ENCODE measurements at places on chromosomes 4 and X.

GRCh38 chr4:143668930-143669552 is 31.4 kb downstream of the FREM3 start:
- no peak for DNase-seq

- no peak for DNase-seq
These were observed 80.0 kb downstream of the AREG start for GRCh38 chr4:74524985-74525384.

- no peak for DNase-seq
These were observed 200.6 kb downstream of the BCOR start for GRCh38 chrX:39896951-39897740.

GRCh38 chr4:113921089-113921794 is 58.2 kb downstream of the ARSJ start:
- DNase-seq: no peak

GRCh38 chrX:69504626-69505612 is 793 bp downstream of the NALF2 start:
- DNase-seq: no peak

All from cortex of kidney (tissue), 1 donor.